Skeletal muscle tissue (tissue), 5 donors: ENCODE measurements at places on chromosomes 7 and 10. TPM values are rescaled to one million over a fixed set of nuclear protein-coding genes. Genes with fewer than 3 reads are reported as not detected.

Gene SYCE1
- not detected for total RNA-seq

Gene SND1
- total RNA-seq: 104 TPM

Gene RADIL
- 1.0 TPM for total RNA-seq

Gene CASD1
- 59.0 TPM for total RNA-seq

Gene TMEM236
- under 0.01 TPM for total RNA-seq

Gene CREB5
- 52.2 TPM for total RNA-seq
